ENCODE measurements at places on chromosomes 5 and 9. TPM values are rescaled to one million over a fixed set of nuclear protein-coding genes. Genes with fewer than 3 reads are reported as not detected.

- DNase-seq = no peak
Measured at GRCh38 chr5:109878887-109879286, 189.2 kb downstream of the MAN2A1 start.

DNA sequence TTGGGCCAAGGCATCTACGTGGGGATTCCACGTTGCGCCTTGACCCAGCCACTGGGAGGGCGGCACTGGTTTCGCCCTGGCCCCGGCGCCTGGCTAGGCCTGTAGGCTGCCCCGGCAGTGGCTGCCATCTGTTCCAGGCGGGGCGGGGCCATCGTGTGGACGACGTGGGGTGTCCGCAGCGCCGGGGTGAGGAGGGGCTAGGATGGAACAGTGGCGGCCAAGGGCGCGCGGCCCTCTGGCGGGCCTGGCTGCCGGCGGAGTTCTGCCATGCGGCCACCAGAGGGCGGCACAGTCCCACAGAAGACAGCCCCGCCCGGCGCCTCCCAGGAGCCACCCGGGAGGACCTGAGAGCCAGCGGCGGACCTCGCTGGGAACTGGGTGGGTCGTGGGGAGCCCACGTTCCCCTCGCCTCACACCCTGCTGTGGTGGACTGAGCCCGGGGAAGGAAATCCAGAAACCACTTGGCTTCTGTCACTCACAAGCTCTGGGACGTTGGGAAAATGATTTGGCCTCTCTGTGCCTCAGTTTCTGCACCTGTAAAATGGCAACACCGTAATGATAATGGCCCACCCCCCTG is 22.6 kb upstream of the RAPGEF1 start:
- peak; percentile 67 for DNase-seq

DNA sequence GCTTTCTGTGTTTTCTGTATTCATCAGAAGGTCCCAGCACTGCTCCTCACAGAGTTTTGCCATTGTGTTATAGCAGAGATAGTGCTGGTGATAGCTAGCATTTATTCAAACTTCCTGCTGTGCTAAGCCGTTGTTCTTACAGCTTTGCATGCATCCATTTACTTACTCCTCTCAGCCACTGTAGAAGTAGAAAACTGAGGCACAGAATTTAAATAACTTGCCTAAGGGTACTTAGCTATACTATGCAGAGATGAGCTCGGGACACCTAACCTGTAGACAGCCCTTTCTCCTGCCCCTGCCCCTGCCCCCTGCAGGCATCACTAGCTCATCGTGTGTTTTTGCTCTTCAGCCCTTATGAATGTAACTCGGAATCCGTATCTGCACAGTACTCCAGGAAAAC is 227.6 kb downstream of the SAXO1 start:
- DNase-seq = no peak

GRCh38 chr5:124061663-124062062 is 549.7 kb downstream of the CSNK1G3 start:
- no peak for DNase-seq

GRCh38 chr5:77437194-77437593 is 54.9 kb downstream of the WDR41 start:
- DNase-seq = no peak

DNA sequence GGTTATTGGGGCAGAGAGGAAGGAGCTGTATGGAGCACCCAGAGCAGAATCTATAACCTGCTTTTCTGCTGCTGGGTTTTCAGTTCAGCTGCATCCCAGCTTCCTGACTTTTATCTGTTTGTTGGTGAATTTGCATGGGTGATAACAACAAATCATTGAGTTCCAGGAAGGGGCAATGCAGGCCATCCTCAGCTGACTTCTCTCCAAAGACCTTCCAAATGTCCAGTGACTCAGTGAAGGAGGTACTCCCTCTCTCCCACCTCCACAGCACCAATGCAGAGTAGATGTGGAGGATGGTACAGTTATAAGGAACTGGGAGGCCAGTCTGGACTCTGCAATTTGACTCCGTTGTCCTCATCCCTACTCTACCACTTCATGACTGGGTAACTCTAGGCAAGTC is 1.6 kb upstream of the TXN start:
- DNase-seq = no peak

The SHISAL2B gene
- not detected for total RNA-seq

- DNase-seq = no peak
Measured at GRCh38 chr5:97229688-97230285, 46.7 kb upstream of the RIOK2 start.

The EGFL7 gene
- total RNA-seq = not detected

DNA sequence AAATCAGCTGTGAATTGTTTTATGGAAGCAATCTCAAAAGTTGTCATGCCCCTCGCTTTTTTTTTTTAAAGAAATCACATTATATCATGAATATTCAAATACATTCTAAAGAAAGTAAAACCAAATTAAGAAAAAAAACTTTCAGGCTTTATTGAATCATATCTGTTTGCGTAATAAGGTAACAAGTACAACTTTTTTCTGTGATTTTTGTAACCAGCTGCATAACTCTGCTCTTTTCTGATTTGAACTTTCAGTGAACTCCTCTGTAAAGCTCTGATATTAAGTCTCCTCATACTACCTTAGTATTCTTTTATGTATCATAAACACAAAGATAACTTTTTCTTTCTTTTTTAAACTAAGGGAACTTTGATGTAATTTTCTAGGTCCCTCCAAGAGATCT is 65.3 kb downstream of the CWC27 start:
- DNase-seq = no peak

The ARID3C gene
- total RNA-seq = not detected

DNA sequence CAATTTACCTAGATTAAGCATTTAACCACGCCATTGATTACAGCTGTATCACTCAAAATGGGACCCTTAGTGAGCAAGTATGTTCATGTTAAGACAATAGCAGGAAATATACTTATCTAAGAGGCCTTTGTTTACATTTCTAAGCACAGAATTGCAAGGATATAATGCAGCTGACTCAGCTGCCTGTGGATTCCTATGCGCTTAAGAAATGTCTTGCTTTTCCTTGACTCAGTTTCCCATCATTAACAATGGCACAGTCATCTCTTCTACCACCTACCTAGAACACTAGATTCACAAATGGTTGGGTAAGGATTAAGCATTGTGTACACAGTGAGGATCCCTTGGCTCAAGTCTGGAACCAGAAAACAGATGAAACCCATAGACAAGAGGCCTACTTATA is 163.8 kb downstream of the TSSK1B start:
- no peak for DNase-seq

- no peak for DNase-seq
Measured at GRCh38 chr9:121640491-121641223, 10.8 kb upstream of the DAB2IP start.

The IFNK gene
- not detected for total RNA-seq

The ACTL7A gene
- total RNA-seq = not detected

GRCh38 chr9:99579964-99580363 is 241.7 kb upstream of the NR4A3 start:
- no peak for DNase-seq

The BTNL8 gene
- total RNA-seq = not detected

GRCh38 chr5:61184708-61185107 is 22.4 kb upstream of the SMIM15 start:
- no peak for DNase-seq

The DPM2 gene
- 37.0 TPM for total RNA-seq

DNA sequence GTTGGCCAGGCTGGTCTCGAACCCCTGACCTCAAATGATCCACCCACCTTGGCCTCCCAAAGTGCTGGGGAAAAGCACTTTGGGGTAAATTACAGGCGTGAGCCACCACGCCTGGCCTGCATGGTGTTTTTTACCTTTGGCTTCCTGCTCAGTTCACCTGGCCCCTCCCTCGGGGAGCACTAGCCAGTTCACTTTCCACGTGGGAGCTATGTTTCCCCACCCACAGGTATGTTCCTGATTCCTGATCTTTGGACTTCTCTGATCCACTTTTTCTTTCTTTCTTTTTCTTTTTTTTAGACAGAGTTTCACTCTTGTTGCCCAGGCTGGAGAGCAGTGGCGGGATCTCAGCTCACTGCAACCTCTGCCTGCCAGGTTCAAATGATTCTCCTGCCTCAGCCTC is 15.8 kb downstream of the DAB2IP start:
- no peak for DNase-seq

GRCh38 chr9:74499770-74500583 is 2.8 kb downstream of the RORB start:
- DNase-seq = no peak

DNA sequence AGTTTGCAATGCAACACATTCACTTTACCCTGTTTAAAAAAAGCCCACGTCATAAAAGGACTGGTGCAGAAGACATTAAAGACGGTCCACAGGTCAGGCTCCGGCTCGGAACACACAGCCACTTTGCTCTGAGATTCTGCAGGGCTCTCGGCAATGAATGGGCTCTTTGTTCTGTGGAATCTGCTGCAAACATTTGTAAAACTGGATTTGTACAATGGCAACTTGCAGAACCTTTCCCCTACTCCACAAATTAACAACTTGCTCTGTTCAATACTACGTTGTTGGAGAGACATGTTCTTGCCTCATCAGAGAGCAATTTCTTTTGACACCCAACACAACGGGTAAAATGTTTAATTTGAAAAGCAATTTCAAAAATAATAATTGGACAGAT is 13.0 kb upstream of the NR5A1 start:
- DNase-seq = no peak

- no peak for DNase-seq
Measured at GRCh38 chr5:74301576-74301975, 339.0 kb downstream of the ENC1 start.

The NAIF1 gene
- 13.8 TPM for total RNA-seq

GRCh38 chr5:116759860-116760640 is 185.4 kb upstream of the SEMA6A start:
- no peak for DNase-seq

DNA sequence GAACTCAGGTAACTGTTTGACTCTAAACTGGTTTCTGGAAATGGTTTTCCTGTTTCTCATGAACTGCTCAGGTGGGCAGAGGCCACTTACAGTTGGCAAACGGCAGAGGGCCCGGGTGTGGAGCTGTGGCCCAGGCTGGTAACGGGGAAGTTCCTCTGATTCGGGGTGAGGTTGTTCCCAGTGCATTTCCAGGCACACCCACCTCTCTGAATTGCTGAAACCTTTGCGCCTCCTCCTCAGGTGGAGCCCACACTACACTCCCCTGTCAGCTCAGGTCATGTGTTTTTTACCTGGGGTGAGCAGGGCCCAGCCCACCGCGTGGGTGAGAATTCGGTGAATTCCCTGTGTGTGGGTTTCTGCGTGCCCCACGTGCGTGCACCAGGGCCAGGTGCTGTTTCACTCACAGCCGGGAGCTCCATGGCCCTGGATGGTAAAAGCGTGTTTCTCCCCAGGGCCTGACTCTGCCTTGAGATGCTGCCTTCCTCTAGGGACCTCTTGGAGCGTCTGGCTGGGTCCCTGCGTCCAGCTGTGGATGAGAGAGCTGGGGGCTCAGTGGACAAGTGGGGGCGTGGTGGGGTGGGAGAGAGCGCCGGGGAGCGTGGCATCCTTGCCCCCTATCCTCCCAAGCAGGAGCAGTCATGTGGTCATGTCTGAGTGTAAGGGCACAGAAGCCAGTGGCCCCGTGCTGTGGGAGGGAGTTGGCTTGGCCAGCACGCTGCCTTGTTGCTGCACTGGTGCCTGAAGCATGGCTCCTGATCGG is 33.5 kb upstream of the LPCAT1 start:
- no peak for DNase-seq
